ENCODE measurements at places on chromosomes 2 and 18. TPM values are rescaled to one million over a fixed set of nuclear protein-coding genes. Genes with fewer than 3 reads are reported as not detected.

The EMILIN1 gene
- total RNA-seq, result 0.30 TPM

The KLHL41 gene
- not detected for total RNA-seq

The UGT1A5 gene
- 1.2 TPM for total RNA-seq

The ASB18 gene
- not detected for total RNA-seq

The TNFAIP6 gene
- not detected for total RNA-seq

The SLC9A2 gene
- total RNA-seq, result 14.4 TPM

The TRIP12 gene
- total RNA-seq, result 115 TPM

The CROCC2 gene
- not detected for total RNA-seq

The RTKN gene
- total RNA-seq, result 123 TPM

The BCL2 gene
- total RNA-seq, result 6.5 TPM

The CCDC102B gene
- 1.1 TPM for total RNA-seq

The SCN3A gene
- total RNA-seq, result not detected

The ATF2 gene
- total RNA-seq, result 47.1 TPM

The TMEM163 gene
- 4.1 TPM for total RNA-seq

The SLC16A14 gene
- total RNA-seq, result 0.19 TPM

The KCTD1 gene
- total RNA-seq, result 6.8 TPM

The ZC3H8 gene
- total RNA-seq, result 19.9 TPM

The ERMN gene
- total RNA-seq, result 0.61 TPM

The LINC00305 gene
- total RNA-seq, result not detected

The C1GALT1C1L gene
- total RNA-seq, result 0.37 TPM

The FLACC1 gene
- 0.91 TPM for total RNA-seq

The HTR2B gene
- not detected for total RNA-seq

The CAPN14 gene
- 0.23 TPM for total RNA-seq

The MAPK4 gene
- total RNA-seq, result 0.88 TPM

The SP140 gene
- not detected for total RNA-seq

The CRYBA2 gene
- 0.59 TPM for total RNA-seq

The EHD3 gene
- not detected for total RNA-seq

The PIEZO2 gene
- 0.11 TPM for total RNA-seq

The ARHGEF33 gene
- total RNA-seq, result 0.26 TPM

The CLEC4F gene
- total RNA-seq, result not detected

The LAMA1 gene
- total RNA-seq, result 129 TPM

The TXNDC2 gene
- not detected for total RNA-seq

The TMEFF2 gene
- total RNA-seq, result not detected

The DLX2 gene
- 0.79 TPM for total RNA-seq

The SP5 gene
- total RNA-seq, result 149 TPM

The TMEM198 gene
- total RNA-seq, result 9.1 TPM

The PLA2R1 gene
- total RNA-seq, result 0.26 TPM

The TMEM200C gene
- total RNA-seq, result 0.05 TPM

The IL1RL2 gene
- not detected for total RNA-seq

The TLX2 gene
- 0.72 TPM for total RNA-seq

The FAP gene
- not detected for total RNA-seq

The ALKAL2 gene
- not detected for total RNA-seq

The GPBAR1 gene
- 0.29 TPM for total RNA-seq

The IL36RN gene
- total RNA-seq, result 0.19 TPM

The IL36A gene
- not detected for total RNA-seq

The PARD6G gene
- 1.0 TPM for total RNA-seq

The SERPINB10 gene
- total RNA-seq, result not detected

The ABCB11 gene
- not detected for total RNA-seq

The C1QL2 gene
- total RNA-seq, result not detected

The SH3BP4 gene
- 29.9 TPM for total RNA-seq

The FSHR gene
- total RNA-seq, result 1.0 TPM

The APCDD1 gene
- 1.5 TPM for total RNA-seq

The RAMP1 gene
- 1.6 TPM for total RNA-seq

The RNF125 gene
- 0.39 TPM for total RNA-seq

The TDRD15 gene
- not detected for total RNA-seq

The FBLN7 gene
- 0.39 TPM for total RNA-seq

The LGALSL gene
- 36.9 TPM for total RNA-seq

The LDLRAD4 gene
- total RNA-seq, result 1.2 TPM

The CCDC121 gene
- 4.7 TPM for total RNA-seq

The QPCT gene
- 4.7 TPM for total RNA-seq
